Stimulated activated CD8-positive, alpha-beta memory T cell treated with anti-CD3 and anti-CD28 coated beads, Interleukin-15, amount 100 ng/mL, for 24 hours (primary cell): ENCODE measurements at places on chromosomes 3 and 15.

- no peak for DNase-seq
These were observed 45.9 kb upstream of the CP start for GRCh38 chr3:149267565-149267964.

DNA sequence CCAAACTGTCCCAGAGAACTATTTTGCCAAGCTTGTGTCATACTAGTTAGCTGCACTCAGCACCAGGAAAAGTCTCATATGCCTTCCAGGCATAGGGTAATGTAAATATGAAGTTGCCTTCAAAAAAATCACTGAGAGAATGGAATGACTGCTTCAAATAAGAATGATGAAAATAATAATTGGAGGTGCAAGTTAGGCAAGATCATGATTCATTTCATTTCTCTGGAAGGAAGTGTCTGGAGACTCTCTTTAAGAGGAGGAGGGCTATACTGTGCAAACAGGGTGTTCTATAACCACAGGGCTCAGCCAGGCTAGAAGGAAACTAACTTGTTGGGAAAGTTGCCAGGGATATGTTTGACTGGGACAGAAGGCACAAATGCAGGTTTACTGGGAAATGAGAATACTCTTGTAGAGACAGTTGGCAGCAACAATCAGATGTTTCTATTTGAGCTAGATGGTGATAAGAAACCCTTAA is 4.3 kb downstream of the SIDT1 start:
- no peak for DNase-seq

GRCh38 chr3:183116025-183116614 is 16.8 kb upstream of the MCCC1 start:
- DNase-seq = peak; percentile 6

DNA sequence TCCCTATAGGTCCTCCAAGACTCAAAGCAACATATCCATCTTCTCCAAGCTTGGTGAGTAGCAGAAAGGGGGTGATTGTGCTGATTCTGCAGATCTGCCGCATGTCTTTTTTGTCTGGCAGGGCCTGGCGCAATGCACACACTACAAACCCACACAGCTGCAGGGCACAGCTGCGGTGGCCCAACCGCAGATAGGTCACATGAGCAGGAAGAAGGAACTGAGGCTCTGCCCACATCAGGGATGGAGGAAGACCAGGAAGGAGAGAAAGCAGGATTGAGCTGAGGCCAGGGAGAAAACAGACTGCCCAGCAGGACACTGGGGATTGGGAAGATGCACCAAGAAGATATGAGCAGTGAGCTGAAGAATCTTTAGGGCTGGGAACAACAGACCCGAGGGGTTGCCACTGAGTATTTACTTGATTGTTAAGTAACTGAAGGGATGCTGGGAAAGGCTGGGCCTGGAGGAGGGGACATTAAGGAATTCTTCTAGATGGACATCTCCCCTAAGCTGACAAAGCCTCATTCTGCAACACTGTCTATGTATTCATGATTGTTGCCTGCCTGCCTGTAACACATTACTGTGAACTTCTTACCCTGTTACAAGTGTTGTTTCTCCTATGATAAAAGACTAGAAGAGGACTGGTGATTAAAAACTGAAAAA is 126.7 kb downstream of the MYLK start:
- no peak for DNase-seq

DNA sequence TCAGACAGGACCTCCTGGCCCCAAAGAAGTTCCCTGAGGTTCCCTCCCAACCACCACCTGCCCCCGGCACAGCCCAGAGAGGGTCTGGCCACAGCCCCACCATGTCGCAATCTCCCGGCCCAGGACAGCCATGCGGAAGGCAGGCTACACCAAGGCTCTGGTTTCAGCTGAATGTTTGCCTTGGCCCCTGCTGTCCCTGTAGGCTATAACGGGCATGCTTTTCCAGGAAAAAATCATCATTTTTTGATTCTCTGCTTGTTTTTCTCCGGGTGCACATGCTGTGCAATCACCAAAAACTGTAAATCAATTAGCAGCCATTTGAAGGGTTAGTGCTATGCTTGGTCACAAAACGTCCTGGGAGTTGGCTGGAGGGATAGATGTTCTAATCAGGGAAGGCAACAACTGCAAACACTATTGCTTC is 142.7 kb upstream of the IGF1R start:
- DNase-seq = no peak

DNA sequence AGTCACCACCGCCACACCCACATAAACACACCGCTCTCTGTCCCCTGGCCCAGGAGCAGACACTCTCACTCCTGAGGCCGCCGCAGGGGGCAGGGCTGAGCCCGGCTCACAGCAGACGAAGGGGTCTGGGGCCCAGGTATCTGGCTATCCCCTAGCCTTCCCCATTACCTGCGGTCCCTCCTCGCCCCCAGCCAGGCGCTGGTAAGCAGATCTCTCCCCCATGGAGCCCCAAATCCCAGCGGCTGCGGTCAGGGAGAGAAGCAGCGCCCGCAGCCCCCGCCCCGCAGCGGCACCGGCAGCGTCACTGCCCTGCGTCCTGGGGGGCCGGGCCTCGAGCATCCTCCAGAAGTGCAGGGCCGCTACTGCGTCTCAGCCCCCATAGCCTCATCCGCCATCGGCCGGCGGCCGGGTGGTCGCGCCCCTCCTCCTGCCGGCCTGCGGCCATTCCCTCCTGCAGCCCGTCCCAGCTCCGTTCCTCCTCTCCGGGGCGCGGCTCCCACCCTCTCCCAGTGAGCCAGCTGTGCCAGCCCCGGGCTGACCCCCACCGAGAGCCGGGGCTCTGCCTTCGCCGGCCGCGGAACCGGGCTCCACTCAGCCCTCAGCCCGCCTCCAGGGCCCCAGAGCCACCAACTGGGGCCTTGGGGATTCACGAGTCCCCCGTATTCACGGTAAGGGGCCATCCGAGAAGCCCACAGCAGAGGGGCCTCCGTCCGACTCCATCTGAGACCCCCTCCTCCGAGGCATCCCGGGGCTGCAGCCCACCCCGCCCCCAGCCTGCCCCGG is 13.1 kb downstream of the TNK2 start:
- peak; percentile 33 for DNase-seq
